ENCODE measurements at places on chromosomes 16 and 17.
A peak's percentile ranks its signal among the peaks of the same experiment; 100 is the strongest.

GRCh38 chr16:57423152-57423551 lies 18.6 kb downstream of the CCL17 start:
- no peak for DNase-seq

DNA sequence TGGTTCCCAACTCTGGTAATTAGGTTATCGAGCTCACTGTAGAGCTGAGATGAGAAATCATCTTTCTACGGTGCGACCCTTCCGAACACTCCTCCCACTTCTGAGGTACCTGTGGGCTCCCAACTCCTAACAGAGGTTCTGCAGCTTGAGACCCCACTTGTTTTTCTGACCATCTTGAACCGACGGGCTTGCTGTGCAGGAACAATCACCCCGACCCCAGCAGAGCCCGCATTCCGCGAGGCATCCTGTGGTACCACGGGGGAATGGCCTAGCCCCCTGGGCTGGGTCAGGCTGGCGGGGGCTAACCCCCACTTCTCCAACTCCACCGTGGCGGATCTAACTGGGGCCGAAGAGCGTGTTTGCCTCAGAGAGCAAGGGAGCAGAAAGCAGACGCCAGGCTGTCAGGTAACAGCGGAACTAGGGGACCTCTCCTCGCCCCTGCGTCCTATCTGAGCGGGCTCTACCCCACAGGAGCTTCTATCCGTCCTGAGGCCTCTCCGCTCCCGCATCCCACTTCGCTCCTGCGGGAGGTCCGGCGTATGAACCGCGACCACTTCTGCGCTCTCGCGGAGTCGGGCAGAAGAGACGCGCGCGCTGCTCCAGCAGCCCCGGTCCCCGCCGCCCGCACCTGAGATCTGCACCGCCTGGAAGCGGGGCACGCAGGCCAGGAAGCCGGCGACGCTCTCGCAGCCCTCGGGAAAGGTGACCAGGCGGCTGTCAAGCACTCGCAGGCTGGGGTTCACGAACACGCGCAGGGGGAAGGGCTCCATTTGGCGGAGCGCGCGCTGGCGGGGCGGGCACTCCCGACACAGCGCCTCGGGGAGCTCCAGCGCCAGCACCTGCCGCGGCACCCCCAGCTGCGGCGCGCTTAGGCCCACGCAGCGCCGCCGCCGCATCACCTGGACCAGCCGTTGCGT lies 761 bp downstream of the PDF start:
- DNase-seq: peak; percentile 15

GRCh38 chr16:70769131-70769530 lies 31.8 kb downstream of the VAC14 start:
- no peak for DNase-seq

GRCh38 chr16:67442581-67443255 lies 11.8 kb downstream of the HSD11B2 start:
- no peak for DNase-seq

DNA sequence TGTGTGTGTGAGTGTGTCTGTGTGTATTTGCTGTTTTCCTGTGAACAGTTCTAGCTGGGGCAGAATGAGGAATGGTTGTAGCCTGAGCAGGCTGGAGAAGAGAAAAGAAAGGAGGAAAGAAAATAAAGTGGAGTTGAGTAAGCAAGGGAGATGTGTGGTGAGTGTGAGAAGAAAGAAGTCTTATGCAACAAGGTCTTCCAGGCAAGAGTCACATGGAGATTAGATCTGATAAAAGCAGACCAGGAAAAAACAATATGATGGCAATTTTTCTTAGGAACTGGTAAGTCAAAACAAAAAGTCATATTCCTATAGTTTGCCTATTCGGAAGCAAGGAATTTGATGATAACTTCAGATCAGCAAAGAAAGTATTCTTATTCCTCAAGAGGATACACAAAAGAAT lies 125.0 kb downstream of the HS3ST3A1 start:
- DNase-seq: no peak

GRCh38 chr17:48663134-48663924 lies 37.2 kb upstream of the HOXB9 start:
- no peak for DNase-seq

DNA sequence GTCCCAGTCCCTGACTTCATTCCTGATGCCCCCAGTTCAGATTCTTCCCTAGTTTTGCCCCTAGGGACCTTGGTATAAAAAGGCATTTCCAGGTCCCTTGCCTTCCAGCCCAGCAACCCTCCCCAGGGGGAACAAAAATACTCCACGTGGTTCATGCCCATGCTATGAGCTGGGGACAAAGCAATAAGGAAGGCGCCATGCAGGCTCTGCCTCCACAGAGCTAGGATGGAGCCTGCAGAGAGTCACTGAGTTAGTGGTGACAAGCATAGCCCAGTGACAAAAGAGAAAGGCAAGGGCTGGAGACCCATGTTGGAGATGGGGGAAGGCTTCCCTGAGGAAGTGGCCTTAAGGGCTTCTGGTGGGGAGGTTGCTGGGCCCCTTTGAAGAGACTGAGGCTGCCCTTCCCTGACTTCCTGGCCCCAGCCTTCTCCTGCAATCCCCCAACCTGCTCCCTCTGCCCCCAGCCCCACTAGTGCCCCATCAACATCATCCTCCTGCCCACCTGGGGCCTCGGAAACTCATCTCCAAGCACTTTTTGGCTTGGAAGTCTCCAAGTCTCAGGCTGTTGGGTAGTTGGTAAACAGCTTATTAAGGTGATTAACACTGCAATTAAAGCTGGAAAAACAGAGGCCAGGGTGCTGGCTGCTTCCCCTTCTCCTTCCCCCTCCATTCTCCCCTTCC lies 9.6 kb downstream of the DLX3 start:
- no peak for DNase-seq

- DNase-seq: no peak
Observed at GRCh38 chr16:21613361-21613760, 14.0 kb downstream of the METTL9 start.

Measured in activated gamma-delta T cell treated with anti-CD3 and anti-CD28 coated beads, Interleukin-2, amount 50 U/mL, for 16 hours (primary cell).